ENCODE measurements at places on chromosomes 4 and X.

GRCh38 chrX:57930051-57930450 lies 19.8 kb upstream of the ZXDA start:
- DNase-seq: no peak

- no peak for DNase-seq
Observed at GRCh38 chr4:130068072-130068471, 972.1 kb downstream of the C4orf33 start.

GRCh38 chrX:110786486-110786885 lies 9.1 kb downstream of the CHRDL1 start:
- peak; percentile 91 for DNase-seq

- DNase-seq: peak; percentile 88
Observed at GRCh38 chr4:141102367-141102766, 30.9 kb downstream of the RNF150 start.

DNA sequence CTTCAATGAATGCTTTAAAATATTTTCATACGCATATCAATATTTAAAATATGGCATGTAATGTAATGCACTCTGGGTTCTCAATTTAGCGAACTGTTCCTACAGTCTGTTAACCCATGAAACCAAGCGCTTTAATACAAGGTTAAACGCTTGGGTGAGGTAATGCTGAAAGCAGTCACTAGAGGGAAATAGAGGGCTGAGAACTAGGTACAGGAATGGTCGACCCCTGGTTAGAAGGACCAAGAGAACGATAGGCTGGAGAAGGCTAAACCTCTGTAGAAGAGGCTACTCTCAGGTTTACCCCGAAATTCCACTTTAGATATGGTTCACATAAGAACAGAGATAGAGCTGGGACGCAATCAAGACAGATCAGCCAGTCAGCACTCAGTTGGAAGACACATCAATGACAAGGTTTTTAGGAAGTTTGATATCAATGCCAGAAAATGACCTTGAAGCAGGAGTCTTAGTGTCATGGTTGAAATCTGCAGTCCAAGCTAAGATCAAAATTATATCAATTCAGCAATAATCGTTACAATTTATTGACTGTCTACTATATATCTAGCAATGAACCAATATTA lies 26.9 kb downstream of the ARSJ start:
- DNase-seq: peak; percentile 59

DNA sequence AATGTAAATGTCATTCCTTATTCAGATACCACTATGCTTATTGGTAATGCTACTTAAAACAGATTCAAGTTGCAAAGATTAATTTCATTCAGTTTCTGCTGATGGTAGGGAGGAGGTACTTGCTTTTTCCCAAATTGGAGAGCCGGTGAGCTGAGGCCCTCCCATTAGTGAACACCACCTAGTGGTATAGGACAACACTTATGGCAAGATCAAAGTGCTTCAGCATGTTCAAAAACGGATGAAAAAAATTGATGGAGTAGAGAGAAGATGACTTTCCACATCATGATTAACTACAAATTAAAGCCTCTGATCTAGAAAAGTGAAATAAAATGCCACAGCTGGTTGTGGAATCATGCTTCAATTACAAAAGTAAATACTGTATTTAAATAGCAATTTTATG lies 112.9 kb downstream of the MBNL3 start:
- DNase-seq: peak; percentile 3

GRCh38 chr4:1401409-1402020 lies 4.7 kb downstream of the NKX1-1 start:
- no peak for DNase-seq

- peak; percentile 95 for DNase-seq
Observed at GRCh38 chr4:6269616-6270511, at the start of gene WFS1. WFS1 (plus strand) TSS chr4:6269850; CDS start chr4:6277456, 7,606 bp downstream.

GRCh38 chrX:70808942-70809940 lies 99.3 kb downstream of the TEX11 start:
- no peak for DNase-seq

GRCh38 chrX:43860646-43861370 lies 21.4 kb downstream of the MAOB start:
- peak; percentile 86 for DNase-seq

GRCh38 chrX:981791-982626 lies 230.4 kb downstream of the CRLF2 start:
- no peak for DNase-seq

DNA sequence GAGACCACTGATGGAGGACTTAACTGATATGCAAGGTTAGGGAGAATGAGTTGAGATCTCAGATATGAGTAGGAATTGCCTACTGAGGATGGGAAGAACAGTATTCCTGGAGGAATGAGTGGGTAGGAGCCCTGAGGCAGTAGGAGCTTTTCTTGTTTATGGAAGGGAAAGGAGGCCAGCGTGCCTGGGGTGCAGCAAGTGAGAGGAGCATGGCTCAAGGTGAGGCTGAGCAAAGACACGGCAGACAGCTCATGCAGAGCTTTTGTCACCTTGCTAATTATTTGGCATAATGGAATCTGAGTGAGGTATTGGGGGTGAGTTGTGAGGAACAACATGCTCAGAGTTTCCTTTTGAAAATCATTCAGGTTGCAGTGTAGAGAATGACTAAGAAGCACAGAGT lies 65.3 kb upstream of the IBSP start:
- DNase-seq: no peak

- no peak for DNase-seq
Observed at GRCh38 chr4:1056671-1057402, 45.4 kb downstream of the FGFRL1 start.

DNA sequence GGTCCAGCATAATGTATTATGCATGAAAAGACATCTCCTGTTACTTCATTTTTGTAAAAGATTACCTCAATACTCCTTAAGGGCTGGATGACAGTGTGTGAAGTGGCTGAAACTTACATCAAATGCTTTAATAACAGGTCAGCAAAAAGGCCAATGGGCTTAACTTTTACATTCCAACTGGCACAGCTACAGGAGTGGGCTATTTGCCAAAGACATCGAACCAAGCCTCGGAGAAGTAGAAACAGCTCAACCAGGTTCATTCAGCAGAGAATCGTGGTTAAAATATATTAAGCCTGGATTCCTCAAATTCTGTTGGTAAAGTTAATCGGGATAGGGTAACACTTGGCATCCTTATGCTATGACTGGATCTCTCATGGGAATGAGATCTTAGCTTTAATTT lies 639.7 kb downstream of the TRIML1 start:
- peak; percentile 42 for DNase-seq

DNA sequence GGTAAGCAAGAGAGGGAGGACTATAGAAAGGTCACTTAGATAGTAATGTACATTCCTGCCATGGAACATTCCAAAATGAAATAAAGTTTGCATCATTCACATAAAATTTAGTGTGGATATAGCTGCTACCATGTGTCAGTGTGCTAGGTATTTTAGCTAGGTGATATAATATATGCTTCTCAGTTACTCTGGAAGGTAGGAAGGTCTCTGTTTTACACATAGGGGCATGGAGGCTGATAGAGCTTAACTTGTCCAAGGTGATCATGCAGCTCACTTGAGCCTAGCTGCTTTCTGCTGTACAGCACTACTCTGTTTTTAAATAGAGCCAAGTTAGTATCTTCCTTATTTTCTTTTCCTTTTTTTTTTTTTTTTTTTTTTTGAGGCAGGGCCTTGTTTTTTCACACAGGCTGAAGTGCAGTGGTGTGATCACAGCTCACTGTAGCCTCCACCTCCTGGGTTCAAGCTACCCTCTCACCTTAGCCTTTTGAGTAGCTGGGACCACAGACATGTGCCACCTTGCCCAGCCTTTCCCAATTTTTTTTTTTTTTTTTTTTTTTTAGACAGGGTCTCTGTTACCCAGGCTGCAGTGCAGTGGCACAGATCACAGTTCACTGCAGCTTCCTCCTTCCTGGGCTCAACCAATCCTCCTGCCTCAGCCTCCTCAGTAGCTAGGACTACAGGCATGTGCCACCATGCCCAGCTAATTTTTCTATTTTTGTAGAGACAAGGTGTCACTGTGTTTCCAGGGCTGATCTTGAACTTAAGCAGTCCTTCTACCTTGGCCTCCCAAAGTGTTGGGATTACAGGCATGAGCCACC lies 10.4 kb downstream of the AFF1 start:
- DNase-seq: no peak

- DNase-seq: peak; percentile 58
Observed at GRCh38 chrX:132041015-132041414, 17.9 kb downstream of the STK26 start.

GRCh38 chr4:70945046-70945445 lies 42.9 kb downstream of the MOB1B start:
- DNase-seq: no peak

GRCh38 chr4:123478859-123479345 lies 82.3 kb downstream of the SPRY1 start:
- DNase-seq: peak; percentile 60

DNA sequence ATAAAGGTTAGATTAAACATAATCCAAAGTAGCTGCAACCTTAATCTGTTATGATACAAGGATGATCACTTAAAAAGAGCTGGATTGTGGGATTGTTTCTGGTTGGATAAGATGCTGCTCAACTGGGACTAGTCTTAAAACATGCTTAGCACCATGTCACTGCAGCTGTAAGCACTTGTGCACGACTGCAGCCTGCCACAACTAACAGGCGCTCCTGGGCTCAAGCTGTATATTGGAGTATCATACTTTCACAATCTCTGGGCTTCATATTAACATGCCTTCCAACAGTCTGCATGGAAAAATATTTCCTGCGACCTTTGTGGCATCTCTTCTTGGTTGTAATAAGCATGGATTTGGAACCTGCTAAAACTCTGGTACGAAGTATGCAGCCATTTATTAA lies 493.0 kb upstream of the PITX2 start:
- DNase-seq: no peak

DNA sequence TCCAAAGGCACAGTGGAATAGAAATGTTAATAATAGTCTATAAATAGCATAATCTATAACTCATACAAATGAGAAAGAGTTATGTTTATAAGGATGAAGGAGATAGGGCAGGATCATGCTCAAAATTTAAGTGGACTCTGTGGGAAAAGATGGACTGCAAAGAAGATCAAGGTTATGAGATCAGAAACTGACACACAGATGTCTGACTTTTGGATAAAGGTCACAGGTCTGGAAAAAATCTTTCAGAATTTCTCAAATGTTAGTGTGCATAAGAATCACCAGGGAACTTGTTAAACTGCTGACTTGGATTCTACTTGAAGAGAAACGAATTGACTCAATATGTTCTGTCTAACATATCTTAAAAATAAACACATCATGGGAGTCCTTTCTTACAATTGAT lies 104.1 kb downstream of the FSTL5 start:
- no peak for DNase-seq

GRCh38 chr4:159212675-159213293 lies 109.9 kb downstream of the RAPGEF2 start:
- no peak for DNase-seq

GRCh38 chr4:7087036-7087435 lies 19.2 kb upstream of the GRPEL1 start:
- no peak for DNase-seq

- no peak for DNase-seq
Observed at GRCh38 chr4:165129924-165130323, 17.3 kb upstream of the TMEM192 start.

GRCh38 chrX:154531626-154532025 lies 15.0 kb downstream of the G6PD start:
- DNase-seq: peak; percentile 76

DNA sequence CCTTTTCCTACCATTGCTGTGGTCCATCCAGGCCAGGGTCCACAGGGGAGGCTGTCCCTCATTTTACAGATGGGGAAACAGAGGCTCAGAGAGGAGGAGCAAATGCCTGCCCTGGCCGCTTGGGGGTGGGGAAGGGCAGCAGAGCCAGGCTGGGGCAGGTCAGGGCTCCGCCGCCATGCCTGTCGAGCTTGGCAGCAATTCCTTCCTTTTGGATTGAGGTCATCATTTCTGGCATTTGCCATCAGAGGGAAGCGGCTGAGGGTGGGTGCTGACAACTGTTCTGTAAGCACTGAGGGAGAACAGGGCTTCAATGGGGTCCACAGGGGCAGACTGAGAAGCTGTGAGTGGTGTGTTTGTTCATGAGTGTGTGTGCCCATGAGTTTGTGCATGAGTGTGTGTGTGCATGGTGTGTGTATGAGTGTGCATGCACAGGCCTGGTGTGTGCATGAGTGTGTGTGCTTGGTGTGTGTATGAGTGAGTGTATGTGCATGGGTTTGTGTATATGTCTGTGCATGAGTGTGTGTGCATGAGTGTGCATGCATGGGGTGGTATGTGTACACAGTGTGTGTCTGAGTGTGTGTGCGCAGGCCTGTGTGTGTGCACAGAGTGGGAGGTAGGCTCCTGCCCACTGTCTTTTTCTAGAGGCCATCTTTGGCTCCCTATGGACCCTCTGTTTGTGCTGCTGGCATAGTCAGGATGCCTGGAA lies 115.2 kb downstream of the SORCS2 start:
- DNase-seq: no peak

DNA sequence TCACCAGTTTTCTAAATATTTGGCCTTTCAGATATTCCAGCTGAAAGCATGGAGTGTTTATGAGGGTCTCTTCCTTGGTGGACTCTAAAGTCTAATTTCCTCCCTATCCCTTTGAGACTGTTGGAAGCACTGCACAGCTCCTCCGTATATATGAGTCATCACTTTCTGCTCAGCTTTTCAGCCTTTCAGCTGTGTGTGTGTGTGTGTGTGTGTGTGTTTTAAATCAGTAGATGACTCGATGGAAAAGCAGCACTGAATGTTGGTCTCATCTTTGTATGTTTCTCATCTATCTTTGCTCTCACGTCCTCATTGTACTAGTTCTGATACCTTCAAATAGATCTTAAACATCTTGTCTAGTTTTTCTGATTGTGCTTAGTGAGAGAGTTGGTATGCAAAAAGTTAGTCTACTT lies 81.6 kb downstream of the ZFX start:
- DNase-seq: peak; percentile 85

DNA sequence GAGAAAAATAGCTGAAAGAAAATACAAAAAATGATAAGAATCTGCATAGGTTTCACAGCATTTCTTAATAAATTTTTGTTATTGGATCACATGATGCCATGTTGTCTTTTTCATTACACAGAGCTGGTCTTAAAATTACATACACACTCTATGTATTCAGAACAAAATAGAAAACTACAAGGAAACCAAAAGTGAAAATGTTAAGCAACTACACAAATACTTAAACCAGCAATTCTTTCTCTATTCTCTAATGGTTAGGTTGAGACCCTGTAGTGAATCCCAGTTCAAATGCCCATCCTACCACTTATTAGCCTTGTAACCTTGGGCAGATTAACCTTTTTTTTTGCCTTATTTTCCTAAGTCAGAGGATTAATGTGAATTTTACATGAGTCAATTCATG lies 2311.2 kb downstream of the PCDH7 start:
- no peak for DNase-seq

- no peak for DNase-seq
Observed at GRCh38 chr4:4619821-4620220, 78.0 kb upstream of the STX18 start.

- no peak for DNase-seq
Observed at GRCh38 chr4:151700566-151701316, 60.1 kb downstream of the GATB start.

Measured in M059J (cell line).